ENCODE measurements at places on chromosomes 5 and 9.

DNA sequence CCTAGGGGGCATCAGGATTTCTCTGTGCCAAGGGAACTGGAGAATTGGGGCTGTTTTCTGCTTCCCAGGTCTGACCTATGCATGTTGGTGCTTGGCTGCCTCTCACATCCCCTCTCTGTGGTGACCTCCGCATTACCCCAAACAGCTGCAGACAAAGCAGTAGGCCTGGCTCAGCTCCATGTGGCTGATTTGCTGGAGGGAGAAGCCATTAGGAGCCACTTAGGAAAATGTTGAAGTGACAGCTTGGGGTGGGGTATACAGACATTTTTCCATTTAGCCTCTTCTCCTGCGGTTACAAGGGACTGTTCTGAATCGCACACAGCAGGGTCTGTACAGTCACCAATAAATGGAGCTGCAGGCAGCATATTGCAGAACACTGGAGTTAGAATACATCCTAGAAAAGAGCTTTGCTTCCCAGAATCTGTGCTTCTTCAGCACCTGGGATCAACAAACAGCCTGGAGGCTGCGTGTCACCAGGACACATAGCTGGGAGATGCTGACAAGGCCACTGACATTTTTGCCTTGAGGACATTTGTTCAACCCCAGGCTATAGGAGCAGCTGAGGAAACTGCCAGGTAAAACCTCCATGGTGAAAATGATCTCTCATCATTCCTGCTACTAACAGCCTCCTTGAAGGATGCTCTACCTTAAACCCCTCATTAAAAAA lies 335.3 kb downstream of the DIRAS2 start:
- DNase-seq = no peak

DNA sequence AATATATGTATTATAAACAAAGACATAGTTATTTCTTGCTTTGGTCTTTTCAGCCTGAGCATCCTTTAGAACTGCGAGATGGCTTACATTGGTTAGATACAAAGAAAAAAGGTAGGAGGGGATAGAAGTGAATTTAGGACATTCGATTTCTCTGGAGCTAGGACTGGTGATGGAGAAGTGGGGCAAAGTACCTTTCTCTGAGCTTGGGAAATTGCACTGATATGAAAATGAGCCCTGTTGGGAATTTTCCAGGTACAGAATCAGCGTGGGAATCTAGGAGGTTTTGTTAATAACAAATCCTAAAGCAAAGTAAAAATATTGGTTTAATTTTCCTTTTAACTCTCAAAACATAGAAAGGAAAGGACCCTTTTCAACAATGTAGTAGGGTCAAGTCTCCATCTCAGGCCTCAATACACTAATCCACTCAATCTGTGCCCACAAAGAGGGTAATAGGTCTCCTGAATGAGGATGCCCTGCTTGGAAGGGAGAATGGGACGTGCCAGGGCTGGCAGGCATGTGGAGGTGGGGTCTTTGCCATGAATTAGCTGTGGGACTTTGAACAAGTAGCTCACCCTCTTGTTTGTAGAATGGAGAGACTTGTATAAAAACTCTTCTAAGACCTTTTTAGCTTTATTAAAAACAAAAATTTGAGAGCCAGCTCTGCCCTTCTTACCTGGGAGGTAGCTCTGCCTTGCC lies 17.7 kb downstream of the SNX18 start:
- no peak for DNase-seq

- DNase-seq = no peak
These were observed 136.7 kb upstream of the ZNF462 start for GRCh38 chr9:106726070-106726815.

- DNase-seq = no peak
These were observed 4.1 kb upstream of the CDC20B start for GRCh38 chr5:55177078-55177477.

GRCh38 chr5:170693701-170694100 lies 89.8 kb upstream of the GABRP start:
- no peak for DNase-seq

DNA sequence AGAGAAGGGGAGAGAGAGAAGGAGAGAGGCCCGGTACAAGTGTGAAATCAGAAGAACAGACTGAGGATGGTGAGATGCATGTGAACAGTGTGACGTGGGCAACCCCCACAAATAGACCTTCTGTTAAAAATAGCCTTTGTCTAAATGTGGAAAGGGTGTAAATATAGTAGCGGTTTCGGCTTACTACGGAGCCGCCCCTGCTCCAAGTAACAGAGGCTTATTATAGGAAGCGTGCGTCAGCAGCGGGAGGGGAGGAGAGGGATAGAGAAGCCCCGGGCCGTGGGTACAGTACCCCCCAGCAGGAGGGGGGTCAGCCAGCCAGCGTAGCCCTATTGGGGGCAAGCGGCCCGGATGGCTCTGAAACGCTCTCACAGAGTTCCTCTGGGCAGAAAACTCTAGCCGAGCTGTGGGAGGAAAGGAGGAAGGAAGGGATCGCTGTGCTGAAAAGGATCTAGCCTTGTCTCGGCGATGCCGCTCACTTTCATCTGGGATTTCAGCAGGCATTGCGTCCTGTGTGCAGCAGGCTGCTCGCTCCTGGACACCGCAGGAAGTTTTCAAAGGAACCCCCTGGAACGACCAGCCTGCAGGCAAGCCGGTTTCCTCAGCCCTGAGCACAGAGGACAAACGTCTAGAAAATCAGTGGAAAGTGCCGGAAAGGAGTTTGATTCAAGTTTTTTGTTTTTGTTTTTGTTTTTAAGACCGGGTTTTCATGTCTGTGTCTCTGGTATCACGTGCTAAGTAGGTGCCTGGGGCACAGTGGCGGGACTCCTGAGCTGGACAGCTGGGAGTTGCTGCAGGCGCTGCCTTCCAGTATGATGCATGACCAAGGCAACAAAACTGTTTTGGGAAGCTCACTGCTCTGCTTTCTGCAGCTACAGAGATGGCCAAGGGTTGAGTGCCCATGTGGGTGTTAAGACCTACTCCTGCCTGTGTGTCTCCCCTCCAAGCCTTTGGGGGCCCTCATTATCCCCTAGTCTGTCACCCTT lies 146.6 kb downstream of the SEC61B start:
- DNase-seq = no peak

DNA sequence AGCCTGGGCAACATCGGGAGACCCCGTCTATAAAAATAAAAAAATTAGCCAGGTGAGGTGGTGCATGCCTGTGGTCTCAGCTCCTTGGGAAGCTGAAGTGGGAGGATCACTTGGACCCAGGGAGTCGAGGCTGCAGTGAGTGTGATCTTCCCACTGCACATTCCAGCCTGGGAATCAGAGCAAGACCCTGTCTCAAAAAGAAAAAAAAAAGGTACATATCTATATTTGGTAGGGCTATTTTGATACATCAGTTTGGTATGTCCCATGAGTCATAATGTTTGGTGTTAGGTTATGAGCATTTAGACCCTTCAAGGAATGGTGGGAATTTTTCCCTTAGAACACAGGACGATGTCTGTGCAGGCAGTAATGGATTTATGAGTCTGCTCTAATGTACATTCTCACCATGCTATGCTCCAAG lies 55.3 kb upstream of the POU4F3 start:
- no peak for DNase-seq

DNA sequence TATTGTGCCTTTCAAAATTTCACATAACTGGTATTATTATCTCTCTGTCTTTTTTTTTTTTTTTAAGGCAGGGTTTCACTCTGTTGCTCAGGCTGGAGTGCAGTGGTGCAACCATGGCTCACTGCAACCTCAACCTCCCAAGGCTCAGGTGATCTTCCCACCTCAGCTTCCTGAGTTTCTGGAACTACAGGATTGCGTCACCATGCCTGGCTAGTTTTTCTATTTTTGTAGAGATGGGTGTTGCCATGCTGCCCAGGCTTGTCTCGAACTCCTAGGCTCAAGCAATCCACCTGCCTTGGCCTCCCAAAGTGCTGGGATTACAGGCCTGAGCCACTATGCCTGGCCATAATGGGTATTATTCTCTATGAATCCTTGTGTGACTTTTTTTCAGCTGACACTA lies 402.3 kb upstream of the SMARCA2 start:
- DNase-seq = no peak

- DNase-seq = no peak
These were observed 6.8 kb downstream of the OBP2A start for GRCh38 chr9:135552698-135553171.

DNA sequence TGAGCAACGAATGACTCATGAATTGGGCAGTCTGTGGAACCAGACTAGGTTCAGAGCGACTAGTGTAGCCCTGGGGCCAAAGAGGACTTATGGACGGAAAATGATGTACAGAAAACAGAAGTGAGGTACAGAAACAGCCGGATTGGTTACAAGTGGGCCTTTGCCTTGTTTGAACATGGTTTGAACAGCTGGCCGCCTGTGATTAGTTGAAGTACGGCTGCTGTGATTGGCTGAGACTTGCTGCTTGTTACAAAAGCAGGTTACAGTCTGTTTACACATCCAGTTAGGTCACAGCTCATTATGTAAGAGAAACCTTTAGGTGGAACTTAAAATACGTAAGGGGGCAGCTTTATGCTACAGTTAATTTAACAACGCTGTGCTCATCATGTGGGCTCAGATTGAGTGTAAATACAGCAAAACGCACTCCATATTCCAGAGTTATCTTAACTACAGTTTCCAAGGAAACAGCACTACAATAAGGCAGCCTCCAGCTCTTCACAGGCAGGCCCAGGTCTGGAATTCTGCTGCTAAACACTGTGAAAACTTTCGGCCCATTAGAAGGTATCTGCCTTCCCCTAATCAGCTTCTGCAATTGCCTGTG lies 6.5 kb downstream of the AMACR start:
- no peak for DNase-seq

- no peak for DNase-seq
These were observed 61.9 kb downstream of the NSD1 start for GRCh38 chr5:177195307-177195952.

DNA sequence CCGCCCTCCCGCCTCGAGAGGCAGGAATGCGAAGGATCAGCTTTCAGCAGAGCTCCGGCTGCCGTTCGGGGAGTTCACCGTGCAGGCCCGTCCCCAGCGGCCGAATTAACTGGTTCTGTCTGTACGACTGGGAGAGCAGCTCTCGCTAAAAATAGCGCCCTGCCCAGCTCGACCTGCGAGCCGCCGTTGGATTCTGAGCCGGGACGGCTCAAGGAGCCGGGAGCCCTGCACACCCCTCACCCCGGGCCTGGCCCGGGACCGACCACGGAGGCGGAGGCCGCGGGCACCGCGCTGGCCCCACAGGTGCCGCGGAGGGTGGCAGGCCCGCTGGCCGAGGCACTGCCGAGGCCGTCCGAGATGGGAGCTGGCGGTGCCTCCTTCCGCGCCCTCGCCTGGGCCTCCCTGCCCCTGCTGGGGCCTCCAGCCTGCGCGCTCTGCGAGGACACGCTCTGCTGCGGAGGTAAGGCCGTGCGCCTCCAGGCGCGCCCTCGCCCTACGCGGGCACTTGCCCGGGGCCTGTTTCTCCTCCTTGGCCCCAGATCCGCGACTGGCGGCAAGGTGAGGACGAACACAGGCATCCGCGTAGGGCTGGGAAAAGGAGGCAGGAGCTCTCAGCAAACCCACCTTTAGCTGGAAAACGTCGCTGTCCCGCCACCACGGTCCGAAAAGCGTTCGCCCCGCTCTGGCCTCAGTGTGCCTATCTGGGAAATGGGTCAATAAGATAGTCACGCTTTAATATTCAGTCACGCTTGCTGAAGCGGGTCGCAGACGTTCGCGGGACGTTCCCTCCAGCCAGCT lies 53.1 kb upstream of the DAB2IP start:
- DNase-seq = no peak

DNA sequence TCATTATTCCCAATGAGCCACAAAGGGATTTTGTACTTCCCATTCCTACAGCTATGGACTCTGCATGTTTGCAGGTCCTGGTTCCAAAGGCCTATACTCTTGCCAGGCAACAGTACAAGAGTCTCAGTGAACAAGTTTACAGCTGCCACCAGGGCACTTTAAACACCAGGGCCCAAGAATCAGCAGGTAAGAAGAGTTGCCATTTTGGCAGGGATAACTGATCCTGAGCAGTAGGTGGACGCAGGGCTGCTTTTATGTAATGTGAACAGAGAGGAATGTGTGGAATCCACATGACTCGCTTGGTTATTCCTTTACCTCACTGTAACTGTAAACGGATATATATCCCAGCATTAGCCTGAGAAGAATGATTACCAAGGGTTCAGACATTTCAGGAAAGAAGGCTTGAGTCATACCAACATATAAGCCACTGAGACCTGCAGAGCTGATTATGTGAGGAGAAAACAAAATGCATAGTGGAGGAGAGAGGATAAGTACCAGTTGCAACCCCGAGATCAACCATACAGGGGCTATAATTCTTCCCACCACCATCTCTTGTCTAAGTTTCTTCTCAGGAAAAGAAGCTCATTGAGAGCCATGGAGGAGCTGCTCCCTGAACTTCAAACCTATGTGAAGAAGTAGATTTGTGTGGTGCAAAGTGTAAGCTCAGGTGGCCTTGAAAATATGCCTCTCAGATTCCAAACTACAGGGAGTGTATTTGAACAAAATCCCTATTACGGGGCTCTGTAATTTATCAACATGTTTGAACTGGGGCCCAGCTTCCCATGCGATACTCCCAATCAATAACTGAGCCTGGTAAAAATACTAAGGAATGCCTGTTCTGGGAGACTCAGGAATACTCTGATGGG lies 24.6 kb downstream of the RAPGEF6 start:
- DNase-seq = no peak

GRCh38 chr9:76558465-76558864 lies 99.5 kb downstream of the GCNT1 start:
- no peak for DNase-seq

DNA sequence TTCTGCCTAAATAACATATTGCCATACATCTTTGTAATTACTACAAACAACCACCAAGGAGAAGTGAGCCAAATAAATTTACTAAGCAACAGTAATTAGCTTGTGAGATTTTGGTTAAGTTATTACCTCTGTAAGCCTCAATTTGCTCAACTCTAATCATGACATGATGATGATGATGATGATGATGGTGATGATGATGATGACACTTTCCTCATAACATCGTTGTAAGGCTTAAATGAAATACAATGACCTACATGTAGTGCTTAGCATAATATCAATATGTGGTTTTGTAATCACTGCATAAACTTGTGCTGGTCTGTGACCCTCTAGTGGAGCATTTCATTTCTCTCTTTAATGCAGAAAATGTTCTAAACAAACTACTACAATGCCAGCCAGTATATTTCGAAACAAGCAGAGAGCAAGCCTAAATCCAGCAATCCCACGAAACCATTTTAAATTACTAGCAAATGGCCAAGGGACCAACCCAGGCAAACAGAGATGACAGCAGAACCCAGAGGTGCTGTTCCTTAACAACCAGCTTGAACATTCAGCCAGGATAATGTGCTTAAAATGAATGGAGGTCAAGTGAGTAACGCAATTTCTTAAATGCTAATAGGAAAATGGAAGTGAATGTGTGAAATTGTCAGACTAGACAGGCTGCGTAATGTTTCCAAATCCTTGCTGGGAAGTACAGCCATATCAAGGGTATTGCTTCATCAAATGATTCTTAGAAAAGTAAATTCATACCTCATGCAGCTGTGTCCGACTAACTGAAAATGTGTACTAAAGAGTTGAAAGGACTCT lies 281.9 kb upstream of the PUM3 start:
- no peak for DNase-seq

- DNase-seq = no peak
These were observed 219.5 kb downstream of the PRR16 start for GRCh38 chr5:120683580-120683979.

Data from CD4-positive, alpha-beta T cell treated with Interleukin-12 subunit alpha and Interleukin-12 subunit beta, for 1 hour (primary cell).